ENCODE measurements at places on chromosomes 1 and 21. TPM values are rescaled to one million over a fixed set of nuclear protein-coding genes. Genes with fewer than 3 reads are reported as not detected.

DNA sequence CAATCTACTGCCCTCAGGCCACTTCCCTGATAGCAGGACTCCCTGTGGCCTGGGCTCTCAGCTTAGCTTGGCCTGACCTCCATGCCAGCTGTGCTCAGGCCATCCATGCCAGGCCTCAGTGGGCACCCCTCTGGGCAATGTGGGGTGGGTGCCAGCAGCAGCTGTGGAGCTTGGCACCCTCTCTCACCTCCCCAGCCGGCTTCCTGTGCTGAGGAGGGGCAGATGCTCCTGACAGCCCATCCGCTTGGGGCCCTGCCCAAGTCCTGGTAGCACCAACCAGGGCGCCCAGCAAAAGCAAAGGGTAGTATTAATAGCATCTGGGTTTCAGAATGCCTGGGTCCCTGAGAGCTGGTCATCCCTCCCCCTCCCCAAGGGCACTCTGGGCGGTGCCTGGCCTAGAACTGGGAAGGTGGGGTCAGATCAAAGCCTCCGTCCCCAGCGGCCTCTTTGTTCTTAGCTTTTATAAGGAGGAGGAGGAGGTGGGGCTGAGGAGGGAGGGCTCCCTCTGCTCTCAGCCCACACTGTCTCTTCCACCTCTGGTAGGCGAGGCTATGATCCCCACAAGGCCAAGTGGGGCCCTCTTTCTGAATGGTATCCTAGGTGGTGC lies 6.1 kb downstream of the EFNA4 start:
- peaks cover 47% of the 10 kb centered on the region for H3K4me1 ChIP-seq
- no peak overlapping the region for H3K27ac ChIP-seq
- H3K27me3 ChIP-seq, result peaks cover 6% of the 10 kb centered on the region
- H3K36me3 ChIP-seq, result peaks cover 12% of the 10 kb centered on the region
- no peak overlapping the region for H3K4me3 ChIP-seq
- DNase-seq, result no peak

DNA sequence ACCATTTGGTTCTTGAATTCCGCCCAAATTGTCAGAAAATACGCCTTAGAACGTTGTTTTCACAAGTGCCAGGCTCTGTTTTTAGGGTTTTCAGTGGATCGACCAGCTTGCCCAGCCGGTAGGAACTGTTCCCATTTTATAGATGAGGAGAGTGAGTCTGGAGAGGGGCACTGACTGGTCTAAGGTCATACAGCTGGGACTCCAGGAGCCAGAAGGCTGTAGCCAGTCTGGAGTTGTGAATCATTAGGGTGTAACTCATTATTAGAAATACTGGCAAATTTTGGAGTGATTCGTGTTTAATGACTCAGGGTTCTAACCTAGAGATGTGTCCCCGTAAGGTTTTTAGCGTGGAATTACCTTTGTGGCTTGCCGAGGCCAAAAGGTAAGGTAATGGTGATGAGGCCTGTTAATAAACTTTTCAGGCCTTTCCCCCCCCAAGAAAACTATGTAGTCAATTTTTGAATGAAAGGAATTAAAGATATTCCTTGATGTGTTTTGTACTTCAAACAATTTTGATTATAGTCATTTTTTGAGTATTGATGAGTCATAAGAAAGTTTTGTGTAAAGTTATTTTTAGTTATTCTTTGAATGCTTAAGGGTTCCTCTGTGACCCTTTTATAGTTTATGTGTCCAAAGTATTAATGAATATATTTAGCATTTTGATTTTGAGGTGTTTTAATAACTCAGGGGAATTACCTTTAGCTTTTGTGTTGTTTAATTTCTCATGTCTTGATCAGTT lies 2.1 kb downstream of the DYRK1A start:
- peaks cover 62% of the 10 kb centered on the region for H3K4me1 ChIP-seq
- H3K4me3 ChIP-seq, result peak overlapping the region; percentile 90

Gene LCE3D
- total RNA-seq, result not detected

Gene CCDC181
- total RNA-seq, result not detected

Gene LCA5L
- total RNA-seq, result 0.19 TPM

- no peaks in the 10 kb centered on the region for H3K27me3 ChIP-seq
- DNase-seq, result no peak
- H3K27ac ChIP-seq, result no peak overlapping the region
These were observed 390.6 kb downstream of the KCTD3 start for GRCh38 chr1:215957663-215958062.

DNA sequence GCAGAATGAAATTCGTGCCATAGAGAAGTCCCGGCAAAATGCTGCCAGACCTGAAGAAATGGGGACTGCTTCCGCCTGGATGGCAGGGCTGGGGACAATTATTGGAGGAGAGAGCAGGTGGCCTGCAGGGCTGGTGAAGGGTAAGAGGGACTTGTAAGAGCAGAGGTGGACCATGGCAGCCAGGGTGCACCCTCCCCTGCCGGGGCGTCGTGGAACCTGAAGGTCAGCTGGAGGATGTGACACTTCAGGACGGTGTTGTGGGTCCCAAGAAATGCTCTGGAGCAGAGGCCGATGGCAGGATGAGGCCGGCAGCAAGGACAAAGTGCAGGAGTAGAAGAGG lies 40.3 kb downstream of the RIPK4 start:
- H3K36me3 ChIP-seq, result no peaks in the 10 kb centered on the region
- H3K27ac ChIP-seq, result no peak overlapping the region
- peaks cover 41% of the 10 kb centered on the region for H3K27me3 ChIP-seq

Gene FCRL3
- total RNA-seq, result 0.10 TPM

Gene ZYG11A
- total RNA-seq, result 0.25 TPM

GRCh38 chr1:172960454-172961208 lies 90.1 kb downstream of the TNFSF18 start:
- no peaks in the 10 kb centered on the region for H3K36me3 ChIP-seq
- no peaks in the 10 kb centered on the region for H3K4me1 ChIP-seq
- no peak for DNase-seq
- H3K27me3 ChIP-seq, result peaks cover 28% of the 10 kb centered on the region

Measured in activated CD4-positive, alpha-beta T cell treated with anti-CD3 and anti-CD28 coated beads, Interleukin-2, amount 10 ng/mL, durations not matched to agents 7 days and 5 days (primary cell).